ENCODE measurements at places on chromosomes 7 and 10.

DNA sequence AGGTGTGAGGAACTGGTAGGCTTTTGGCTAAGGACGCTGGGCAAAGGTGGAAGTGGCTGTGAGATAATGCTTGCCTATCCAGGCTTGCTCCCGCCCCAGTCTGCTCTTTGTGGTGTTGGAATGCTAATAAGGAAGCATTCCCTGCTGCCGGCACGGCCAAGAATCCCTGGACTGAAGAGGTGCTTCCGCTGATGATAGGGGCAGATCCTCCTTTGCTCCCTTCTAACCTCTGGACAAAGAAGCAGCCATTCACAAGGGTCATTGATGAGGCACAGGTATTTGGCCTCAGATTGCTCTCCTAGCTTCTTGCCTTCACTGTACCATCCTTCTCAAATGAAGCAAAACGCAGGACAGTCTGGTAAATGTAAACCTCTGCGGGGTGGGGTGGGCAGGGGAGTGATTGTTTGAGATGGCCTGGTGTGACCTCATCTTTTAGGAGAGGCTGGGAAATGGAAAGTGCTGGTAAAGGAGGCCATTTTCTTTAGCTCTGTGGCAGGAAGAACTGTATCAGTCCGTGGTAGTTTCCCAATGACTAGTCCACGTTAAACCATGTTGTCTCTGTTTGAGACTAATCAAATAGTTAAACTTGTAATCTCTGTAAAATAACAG is 1.7 kb downstream of the PGAM1 start:
- no peak for DNase-seq

DNA sequence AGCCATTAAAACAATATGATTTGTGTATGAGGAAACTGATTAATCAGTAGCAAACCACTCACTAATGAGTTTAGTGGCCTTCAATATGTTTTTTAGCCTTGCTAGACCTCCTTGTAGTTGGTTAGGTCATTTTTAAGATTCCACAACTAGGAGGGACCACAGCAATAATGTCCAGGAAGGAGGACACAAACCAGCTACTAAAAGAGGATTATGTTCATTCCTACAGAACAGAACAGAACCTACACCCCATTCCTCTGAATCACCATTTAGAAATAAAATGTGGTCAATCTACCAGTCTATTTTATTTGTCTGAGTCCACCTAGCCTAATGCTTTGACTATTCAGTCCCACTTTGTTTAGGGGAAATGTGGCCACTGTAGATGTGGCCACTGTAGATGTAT is 226.3 kb downstream of the GLI3 start:
- DNase-seq, result no peak

DNA sequence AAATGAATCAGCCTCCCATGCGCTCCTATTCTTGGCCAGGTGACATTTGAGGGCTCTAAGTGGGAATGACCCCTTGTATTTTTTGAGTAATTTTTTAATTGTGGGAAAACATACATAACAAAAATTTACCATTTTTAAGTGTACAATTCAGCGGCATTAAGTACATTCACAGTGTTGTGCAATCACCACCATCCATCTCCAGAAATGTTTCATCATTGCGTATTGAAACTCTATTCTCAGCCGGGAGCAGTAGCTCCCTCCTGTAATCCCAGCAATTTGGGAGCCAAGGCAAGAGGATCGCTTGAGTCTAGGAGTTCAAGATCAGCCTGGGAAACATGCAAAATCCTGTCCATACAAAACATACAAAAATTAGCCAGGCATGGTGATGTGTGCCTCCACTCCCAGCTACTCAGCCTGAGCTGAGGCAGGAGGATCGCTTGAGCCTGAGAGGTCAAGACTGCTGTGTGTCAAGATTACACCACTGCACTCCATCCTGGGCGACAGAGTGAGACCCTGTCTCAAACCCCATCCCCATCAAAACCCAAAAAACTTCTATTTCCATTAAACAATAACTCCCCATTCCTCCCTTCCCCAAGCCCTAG is 2.5 kb downstream of the ANTXRL start:
- no peak for DNase-seq

DNA sequence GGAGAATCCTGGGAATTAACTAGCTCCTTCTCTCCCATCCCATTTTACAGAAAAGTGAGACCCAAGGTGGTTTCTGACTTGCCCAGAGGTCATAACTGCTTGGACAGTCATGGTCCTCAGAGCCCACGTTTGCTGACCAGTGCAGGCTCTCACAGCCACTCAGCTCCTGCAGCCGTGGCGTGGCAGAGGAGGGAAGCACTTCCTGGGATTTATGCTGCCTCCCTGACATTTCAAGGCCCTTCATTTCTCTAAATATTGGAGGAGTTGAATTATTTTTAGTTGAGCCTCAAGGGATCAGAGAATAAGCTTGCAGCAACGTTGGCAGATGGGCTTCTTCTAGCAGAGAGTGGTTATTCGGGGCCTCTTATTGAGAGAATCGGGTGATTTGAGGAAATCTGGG is 77.1 kb downstream of the LHPP start:
- no peak for DNase-seq

GRCh38 chr7:1045069-1046063 is 1.0 kb downstream of the GPR146 start:
- no peak for DNase-seq

DNA sequence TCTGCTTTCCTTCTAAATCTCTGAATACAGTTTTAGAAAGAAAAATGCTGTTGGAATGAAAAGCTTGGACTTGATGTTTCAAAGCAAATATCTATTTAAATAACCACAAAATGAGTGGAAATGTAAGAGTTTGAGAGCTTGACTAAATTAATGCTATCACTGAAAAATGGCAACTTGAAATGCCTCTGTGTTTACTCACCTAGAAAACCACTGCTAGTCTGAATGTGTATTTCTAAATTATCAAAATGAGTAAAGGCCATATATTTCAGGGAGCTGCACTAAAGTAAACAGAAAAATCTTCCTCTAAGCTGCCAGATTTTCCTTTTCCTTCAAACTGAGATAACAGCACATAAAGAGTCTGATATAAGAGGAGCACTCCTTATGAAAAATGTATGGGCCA is 87.9 kb downstream of the DPY19L1 start:
- no peak for DNase-seq

DNA sequence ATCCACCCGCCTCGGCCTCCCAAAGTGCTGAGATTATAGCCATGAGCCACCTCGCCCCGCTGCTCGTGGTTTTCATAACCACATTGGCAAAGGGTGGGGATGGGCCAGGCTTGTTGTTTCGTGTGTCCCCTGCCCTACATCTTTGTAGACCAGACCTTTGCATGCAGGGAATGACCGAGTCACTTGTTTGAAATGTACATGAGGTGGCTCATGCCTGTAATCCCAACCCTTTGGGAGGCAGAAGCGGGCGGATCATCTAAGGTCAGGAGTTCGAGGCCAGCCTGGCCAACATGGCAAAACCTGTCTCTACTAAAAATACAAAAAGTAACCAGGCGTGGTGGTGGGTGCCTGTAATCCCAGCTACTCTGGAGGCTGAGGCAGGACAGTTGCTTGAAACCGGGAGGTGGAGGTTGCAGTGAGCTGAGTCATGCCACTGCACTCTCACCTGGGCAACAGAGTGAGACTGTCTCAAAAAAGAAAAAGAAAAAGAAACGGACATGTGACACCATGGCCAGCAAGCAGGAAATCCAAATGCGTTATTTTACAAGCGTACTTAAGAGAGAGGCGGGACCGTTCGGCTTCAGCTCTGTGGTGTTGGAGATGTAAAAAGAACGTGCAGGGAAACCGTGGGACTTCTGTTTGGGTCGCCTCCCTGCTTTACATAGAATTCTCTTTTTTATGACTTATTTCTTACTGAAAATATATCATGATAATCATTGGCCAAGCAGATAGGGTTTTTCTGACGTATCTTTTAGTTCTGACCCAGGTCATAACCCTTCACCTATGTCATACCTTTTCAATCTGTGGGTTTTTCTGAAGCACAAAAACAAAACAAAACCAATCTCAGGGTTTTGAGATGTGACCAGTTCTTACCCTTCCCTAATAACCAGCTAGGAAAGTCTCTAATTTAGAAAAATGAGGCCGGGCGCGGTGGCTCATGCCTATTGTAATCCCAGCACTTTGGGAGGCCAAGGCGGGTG is 45.1 kb downstream of the WIPI2 start:
- no peak for DNase-seq

- no peak for DNase-seq
Measured at GRCh38 chr7:38335128-38335491, 61.7 kb upstream of the TARP start.

- DNase-seq, result no peak
Measured at GRCh38 chr7:144668503-144668902, 167.3 kb downstream of the TPK1 start.

DNA sequence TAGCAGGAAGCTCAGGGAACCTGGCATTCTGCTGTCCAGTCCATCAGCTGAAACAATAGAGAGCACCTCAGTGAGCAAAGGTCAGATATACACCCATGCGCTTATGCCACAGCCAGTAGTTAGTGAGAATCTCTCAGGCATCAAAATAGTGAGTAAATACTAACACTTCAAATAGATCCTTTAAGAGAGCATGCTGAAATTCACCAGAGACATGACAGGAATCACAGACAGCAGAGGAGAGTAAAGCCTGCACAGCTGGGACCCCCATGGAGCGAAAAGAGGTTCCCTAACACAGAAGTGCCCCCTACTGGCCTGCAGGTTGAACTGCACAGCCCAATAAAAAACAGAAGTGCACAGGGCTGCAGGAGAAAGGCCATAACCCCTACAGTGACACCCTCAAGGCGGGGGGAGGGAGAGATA is 57.6 kb upstream of the ANTXRL start:
- DNase-seq, result no peak

DNA sequence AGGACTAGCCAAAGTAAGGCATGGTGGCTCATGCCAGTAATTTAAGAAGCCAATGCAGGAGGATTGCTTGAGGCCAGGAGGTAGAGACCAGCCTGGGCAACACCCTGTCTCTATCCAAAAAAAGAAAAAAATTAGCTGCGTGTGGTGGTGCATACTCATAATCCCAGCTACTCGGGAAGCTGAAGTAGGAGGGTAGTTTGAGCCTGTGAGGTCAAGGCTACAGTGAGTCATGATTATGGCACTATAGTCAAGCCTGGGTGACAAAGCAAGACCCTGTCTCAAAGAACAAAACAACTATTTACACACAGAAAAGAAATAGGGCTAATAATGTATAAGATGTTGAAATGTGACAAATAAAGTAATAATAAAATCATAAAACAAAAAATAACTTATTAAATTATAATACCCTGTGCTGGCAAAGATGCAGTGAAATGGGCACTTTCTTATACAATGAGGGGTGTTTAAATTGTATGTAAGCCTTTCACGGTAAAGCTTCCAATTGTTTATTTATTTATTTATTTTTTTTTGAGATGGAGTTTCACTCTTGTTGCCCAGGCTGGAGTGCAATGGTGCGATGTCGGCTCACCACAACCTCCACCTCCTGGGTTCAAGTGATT is 175.2 kb downstream of the TPST1 start:
- DNase-seq, result no peak

DNA sequence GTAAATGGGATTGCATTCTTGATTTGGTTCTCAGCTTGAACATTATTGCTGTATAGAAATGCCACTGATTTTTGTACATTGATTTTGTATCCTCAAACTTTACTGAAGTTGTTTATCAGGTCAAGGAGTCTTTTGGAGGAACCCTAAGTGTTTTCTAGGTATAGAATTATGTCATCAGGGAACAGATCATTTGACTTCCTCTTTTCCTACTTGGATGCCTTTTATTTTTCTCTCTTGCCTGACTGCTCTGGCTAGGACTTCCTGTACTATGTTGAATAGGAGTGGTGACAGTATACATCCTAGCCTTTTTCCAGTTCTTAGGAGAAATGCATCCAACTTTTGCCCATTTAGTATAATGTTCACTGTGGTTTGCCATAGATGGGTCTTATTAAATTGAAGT is 48.8 kb downstream of the ANXA8 start:
- no peak for DNase-seq

DNA sequence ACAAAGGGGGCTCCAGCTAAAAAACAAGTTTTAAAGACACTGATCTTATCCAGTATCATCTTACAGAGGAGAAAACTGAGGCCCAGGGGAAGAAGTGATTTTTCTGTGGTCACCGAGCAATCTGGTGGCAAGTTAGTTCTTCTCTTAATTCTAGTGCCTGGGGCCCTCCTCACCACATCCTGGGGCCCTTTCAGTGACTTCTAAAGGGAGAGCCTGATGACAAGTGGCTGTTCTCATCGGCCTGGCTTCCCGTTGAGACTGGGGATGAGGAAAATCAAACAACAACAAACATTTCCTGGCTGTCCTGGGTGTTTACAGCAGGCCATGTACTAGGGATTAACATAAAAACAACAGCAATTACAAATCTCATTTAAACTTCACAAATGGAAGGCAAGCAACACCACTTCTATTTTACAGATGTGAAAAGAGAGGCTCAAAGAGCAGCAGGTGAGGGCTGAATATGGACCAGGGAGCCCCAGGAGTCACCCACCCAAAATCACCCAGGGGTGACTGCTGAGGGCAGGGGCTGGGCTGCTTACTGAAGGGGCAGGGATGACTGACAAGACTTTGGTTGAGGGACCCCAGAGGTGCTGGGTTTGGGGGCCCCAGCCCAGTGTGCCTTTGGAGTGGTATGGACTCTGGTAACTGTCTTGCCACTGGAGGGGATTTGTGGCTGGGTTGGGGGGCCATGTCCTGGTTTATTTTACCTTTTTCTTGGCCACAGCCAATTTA is 24.7 kb upstream of the MTPAP start:
- no peak for DNase-seq

DNA sequence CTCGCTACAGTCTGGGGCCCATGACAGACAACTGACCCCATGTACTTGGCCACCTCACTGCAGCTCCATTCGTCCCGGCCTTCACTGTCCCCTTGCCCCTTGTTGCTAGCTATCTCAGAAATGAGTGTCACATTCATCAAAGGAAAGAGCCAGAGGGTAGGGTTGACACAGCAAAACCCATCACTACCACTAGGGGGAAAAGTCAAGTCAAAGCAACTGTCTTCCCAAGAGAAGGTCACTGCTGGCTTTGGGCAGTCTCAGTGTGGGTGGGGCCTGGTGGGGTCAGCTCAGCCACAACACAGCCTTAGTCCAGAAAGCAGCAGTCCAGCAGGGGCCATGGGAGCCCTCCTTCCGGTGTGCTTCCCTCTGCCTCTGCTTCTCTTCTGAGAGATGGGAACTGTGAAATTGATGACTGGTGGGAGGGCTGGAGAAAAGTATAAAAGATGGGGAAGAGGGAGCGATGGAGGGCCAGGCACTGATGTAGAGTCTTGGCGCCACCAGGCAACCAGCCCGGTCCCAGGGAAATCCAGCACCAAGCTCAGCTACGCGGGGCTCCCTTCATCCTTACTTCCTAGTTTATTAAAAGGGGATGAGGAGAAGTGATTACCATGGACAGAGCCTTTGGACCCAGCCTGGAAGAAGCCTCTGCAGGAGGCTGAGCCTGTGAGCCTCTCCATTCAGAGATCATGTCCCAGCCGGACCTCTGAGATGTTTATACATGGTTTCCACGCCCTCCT is 58.0 kb downstream of the PLXNA4 start:
- no peak for DNase-seq

GRCh38 chr7:14195871-14196270 is 206.4 kb upstream of the ETV1 start:
- no peak for DNase-seq

- no peak for DNase-seq
Measured at GRCh38 chr7:136267822-136268221, 290.7 kb upstream of the MTPN start.
